ENCODE measurements at places on chromosomes 2 and 18.

DNA sequence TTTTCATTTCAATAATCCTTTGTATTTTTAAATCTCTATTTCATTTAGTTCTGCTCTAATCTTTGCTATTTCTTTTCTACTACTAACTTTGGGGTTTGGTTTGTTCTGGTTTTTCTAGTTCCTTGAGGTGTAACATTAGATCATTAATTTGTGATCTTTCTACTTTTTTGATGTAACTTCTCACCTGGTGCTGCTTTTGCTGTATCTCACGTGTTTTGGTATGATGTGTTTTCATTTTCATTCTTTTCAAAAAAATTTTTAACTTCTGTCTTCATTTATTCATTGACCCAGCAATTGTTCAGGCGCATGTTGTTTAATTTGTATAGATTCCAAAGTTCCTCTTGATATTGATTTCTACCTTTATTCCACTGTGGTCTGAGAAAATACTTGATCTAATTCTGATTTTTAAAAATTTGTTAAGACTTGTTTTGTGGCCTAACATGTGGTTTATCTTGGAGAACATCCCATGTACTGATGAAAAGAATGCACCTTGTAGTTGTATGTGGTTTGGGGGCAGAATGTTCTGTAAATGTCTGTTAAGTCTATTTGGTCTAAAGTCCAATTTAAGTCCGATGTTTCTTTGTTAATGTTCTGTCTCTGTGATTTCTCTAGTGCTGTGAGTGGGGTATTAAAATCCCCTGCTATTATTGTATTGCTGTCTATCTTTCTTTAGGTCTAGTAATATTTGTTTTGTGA, 17.3 kb upstream of the MALT1 start:
- no peak for DNase-seq

- no peak for DNase-seq
These were observed 5.7 kb upstream of the COBLL1 start for GRCh38 chr2:164847291-164847690.

- no peak for DNase-seq
These were observed 2.8 kb downstream of the PCBP1 start for GRCh38 chr2:70089983-70090525.

- no peak for DNase-seq
These were observed 230.7 kb downstream of the HAUS1 start for GRCh38 chr18:46334868-46335281.

GRCh38 chr2:234304950-234305349, 191.9 kb downstream of the ARL4C start:
- DNase-seq, result no peak
